ENCODE measurements at places on chromosomes 3 and 15.
A peak's percentile ranks its signal among the peaks of the same experiment; 100 is the strongest.

DNA sequence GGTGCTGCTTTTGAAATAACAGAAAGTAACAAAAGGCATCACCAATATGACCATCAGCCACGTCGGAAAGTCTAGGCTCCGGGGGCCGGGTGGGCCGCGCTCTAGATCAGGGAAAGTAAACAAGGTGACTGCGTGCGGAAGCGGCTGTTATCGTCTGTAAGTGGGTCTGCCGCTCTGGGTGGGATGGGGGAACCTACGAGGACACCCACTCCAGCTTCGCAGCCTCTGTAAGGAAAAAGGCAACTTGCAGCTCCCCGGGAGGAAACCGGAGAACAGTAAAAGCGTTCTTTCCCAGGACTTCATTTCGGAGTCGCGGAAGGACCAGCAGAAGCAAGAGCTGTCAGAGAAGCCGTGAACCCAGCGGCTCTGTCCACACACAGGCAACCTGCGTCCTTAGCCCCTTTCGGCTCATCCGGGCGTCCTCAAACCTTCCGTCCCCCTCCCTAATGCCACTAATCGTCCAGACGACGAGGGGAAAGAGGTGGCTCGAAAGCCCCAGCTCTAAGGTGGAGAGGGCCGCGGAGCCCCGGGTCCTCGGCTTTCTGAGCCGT lies 461 bp downstream of the XRN1 start:
- peak; percentile 74 for DNase-seq

- DNase-seq = no peak
These were observed 1001.9 kb downstream of the ROBO1 start for GRCh38 chr3:78765671-78766485.

GRCh38 chr15:53786401-53786800 lies 26.9 kb upstream of the WDR72 start:
- DNase-seq = no peak

GRCh38 chr3:52243791-52244628 lies 1.5 kb upstream of the PPM1M start:
- DNase-seq = peak; percentile 72

DNA sequence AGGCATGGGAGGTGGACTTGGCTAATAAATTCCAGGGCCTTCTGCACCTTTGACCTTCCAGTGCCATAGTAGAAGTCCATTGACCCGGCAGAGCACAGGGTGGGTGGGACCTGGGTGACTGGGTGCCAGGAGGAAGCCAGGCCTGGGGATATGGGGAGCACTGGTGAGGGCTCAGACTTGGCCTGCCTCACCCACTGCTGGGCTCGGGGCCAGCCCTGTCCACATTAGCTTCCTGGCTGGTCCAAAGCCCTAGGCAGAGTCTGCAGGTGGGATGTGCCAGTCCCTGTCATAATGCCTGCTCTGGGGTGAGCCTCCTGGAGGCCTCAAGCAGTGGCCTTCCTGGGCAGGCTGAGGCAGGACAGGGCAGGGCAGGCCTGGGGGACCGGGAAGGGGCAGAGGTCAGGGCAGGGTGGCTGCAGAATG lies 38.1 kb upstream of the CHRNB4 start:
- DNase-seq = peak; percentile 35
